AG10803 (cell line): ENCODE measurements at places on chromosomes 1 and 21.

DNA sequence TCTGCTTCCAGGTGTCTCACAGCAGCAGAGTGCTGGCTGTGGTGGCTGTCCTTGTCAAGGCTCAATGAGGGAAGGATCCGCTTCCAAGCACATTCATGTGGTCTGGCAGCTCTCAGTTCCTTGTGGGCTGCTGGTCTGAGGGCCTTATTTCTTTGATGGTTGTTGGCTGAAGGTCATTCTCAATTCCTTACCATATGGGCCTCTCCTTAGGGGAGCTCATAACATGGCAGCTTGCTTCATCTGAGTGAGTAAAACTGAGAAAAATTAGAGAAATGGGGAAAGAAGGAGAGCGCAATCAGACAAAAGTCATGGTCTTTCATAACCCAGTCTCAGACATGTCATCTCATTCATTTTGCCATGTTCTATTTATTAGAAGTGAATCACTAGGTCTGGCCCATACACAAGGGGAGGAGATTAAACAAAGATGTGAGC lies 81.7 kb upstream of the TSPAN2 start:
- DNase-seq: peak; percentile 98

DNA sequence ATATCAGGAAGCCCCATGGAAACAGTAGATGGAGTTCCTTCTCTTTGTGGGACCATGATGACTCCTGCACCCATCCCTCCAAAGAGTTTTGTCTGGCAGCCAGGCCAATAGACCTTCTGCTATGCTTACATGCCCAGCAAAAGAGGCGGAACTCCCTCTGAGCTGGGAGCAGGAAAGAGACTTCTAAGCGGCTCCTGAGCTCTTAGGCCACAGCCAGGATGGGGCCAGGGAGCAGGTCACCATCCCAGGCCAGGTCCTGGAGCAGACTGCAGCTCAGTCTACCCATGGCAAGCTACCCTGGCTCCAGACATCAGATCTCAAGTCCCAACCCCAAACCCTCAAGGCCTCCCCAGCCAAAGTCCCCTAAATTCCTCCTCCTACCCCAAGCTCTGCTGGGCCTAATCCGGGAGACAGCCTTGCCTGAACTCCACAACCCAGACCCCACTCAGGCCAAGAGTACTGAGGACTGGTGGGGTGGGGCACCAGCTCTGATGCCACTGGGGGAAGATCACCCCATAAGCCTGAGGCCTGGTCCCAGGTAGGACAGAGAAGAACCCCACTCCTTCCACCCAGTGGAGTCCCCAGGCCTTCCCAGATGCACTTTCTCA lies 387.9 kb downstream of the MATN1 start:
- no peak for DNase-seq

DNA sequence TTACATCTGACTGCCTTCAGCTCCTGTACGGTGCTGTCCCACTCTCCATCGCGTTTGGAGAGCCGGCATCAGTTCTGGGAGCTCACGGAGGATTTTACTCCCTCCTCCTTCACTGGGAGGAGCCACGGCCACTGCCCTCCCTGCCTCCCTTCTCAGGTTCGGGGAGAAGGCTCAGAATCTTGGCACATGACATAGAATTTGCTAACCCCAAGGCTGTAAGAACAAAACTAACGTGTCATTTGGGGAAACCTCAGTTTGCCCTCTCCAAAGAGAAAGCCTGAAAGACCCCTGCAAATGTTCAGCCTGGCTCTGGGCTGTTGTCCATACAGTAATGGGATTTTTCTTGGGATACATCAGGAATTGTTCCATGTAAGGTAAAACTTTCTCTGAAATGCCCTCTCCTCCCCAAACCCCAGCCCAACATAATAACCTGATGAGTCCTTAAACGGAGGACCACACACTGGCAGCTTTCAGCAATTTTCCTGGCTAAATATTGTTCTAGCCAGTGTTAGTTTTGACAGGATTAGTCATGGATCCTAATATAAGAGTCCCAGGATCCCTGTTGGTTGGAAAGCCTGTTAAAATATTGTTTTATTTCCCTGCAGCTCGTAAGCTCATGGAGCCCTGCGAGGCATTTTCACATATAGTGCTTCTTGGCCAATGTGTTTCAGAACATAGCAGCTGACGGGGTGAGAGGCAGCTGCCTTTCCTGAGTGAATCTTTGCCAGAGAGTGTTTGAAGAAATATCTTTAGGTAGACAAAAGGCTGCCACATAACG lies 98.8 kb downstream of the RHOU start:
- DNase-seq: no peak

DNA sequence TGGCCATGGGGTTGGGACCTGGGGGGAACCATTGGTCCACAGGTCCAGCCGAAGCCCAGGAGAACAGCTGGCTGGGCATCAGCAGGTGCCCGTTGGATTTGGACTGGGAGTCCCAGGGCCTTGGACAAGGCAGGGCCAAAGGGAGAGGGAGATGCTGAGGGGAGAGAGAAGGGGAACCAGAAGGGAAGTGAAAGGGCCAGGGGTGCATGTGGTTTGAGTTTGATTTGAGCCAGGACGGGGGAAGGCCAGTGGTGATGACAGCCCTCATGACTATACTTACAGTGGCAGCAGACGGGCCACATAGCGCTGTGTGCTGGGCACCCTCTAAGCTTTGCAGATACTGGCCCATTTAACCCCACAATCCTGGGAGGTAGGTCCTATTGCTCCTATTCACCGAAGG lies 18.8 kb downstream of the AGRN start:
- no peak for DNase-seq

GRCh38 chr1:36352125-36352909 lies 28.9 kb upstream of the EVA1B start:
- DNase-seq: peak; percentile 60

- DNase-seq: no peak
These were observed 73.1 kb downstream of the GPR88 start for GRCh38 chr1:100611086-100611485.

- DNase-seq: peak; percentile 9
These were observed 4.6 kb downstream of the JUN start for GRCh38 chr1:58779059-58779754.
